ENCODE measurements at places on chromosomes 13 and 19.

GRCh38 chr19:16260812-16261161 is 63.1 kb downstream of the AP1M1 start:
- no peak for DNase-seq

GRCh38 chr19:47489072-47489914 is 5.3 kb upstream of the KPTN start:
- no peak for DNase-seq

DNA sequence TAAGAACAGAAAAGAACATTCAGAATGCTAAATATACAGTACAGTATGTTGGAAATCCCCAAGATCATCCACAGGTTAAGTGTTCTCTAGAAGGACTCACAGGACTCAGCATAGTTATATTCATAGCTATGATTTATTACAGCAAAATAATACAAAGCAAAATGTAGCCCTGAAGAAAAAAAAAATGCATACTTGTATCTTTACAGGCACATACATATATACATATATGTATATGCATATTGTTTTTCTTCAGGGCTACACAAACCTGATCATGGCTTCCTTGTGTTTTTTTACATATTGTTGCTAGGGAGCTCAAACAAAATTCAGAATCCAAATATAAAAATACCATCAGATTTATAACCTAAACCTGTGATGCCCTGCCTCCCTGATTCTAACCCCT is 78.5 kb downstream of the TUBA3C start:
- no peak for DNase-seq

- DNase-seq = no peak
These were observed 25.3 kb downstream of the CILP2 start for GRCh38 chr19:19563348-19563848.

- no peak for DNase-seq
These were observed 232.6 kb upstream of the GPC6 start for GRCh38 chr13:92994056-92994455.

DNA sequence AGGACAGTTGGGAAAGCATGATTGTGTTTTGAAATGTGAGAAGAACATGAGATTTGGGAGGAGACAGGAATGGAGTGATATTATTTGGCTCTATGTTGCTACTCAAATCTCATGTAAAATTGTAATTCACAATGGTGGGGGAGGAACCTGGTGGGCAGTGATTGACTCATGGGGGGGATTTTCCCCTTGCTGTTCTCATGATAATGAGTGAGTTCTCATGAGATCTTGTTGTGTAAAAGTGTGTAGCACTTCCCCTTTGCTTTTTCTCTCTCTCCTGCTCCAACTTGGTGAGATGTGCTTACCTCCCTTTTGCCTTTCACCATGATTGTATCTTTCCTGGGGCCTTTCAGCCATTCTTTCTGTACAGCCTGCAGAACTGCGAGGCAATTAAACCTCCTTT is 1261.0 kb upstream of the ATXN8OS start:
- DNase-seq = no peak

DNA sequence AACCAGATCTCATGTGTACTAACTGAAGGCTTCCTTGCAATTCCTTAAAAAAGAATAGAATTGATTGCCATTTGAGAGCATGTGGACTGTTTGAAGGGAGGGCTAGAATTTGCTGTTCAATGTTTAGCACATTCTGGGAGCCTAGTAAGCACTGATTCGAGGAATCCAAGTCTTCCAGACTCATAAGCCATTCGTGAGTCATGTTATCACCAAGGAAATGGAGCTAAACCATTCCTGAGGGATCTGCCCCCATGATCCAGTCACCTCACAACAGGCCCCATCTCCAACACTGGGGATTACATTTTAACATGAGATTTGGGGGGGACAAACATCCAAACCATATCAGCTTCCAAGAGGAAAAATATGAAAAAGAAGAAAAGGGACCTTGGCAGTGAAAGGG is 276.4 kb downstream of the KCNRG start:
- DNase-seq = no peak

GRCh38 chr19:8571006-8571411 is 6.2 kb downstream of the MYO1F start:
- no peak for DNase-seq

DNA sequence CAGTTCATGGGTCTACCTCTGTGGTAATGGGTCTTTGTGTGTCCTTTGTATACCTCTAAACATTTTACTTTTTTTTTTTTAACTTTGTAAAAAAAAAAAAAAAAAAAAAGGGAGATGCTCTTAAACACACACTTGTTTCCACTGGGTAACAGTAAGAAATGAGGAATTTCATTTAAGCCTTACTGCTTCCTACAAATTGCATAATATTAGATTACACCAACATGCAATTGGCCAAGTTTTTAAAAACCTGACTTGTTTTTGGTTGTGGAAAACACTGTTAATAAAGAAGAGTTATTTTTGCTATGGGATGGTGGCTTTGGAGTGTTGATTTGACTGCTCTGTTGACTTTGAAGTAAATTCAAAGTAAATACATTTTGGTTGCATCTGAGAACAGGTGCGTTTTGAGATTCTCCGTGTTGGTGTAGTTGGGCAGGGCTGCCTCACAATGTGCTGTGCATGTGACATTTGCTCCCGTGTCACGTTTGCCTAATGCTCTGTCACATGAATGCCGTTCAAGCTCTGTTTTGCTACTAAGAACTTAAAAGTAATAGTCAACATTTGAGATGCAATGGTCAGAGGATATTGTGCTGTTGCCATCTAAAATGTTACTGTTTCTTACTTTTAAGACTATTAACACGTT is 202.4 kb downstream of the LMO7 start:
- peak; percentile 2 for DNase-seq

DNA sequence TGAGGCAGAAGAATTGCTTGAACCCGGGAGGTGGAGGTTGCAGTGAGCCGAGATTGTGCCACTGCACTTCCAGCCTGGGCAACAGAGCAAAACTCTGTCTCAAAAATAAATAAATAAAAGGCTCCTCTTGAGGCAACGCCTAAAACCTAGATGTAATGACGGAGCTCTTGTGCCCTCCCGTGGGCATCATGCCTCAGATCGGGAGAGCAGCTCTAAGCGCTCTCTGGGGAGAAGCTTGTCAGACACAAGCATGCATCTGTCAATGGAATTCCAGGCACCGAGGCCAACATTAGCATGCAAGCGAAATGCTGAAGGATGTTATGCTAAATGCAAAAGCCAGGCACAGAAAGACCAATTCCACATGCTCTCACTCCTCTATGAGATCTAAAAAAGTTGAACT is 45.6 kb upstream of the MRI1 start:
- peak; percentile 90 for DNase-seq

DNA sequence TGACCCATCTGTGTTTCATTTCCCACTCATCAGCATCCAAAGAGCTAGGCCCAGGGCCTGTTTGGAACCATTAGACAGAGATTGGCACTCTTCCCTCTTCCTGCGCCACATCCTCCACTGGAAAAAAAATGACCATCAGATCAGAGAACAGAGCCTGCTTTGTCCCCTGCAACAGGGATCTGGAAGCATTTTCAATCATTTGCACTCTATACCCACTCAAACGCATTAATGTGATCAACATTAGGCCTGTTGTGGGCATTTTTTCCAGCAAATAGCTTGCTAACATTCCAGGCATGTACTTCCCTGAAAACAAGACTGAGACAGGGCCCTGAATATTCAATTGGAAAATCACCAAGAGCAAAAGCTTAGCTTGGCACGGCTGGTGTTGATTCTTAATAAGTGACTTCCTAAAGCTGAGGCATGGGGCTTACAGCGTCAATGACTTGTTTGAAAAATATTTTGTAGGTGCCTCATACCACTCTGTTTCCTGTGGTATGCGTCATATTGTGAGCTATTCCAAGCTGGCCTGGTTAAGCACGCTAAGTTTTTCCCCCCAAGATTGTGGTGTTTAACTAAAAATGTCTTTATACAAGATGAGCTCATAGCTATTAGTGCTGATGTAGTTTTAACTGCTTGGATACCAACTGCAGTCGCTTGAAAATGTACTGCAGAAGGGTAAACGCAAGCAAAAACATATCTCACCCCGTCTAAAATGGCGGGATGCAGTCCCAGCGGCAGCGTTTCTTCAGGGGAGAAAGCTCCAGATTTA is 404.4 kb downstream of the SPRY2 start:
- DNase-seq = no peak

DNA sequence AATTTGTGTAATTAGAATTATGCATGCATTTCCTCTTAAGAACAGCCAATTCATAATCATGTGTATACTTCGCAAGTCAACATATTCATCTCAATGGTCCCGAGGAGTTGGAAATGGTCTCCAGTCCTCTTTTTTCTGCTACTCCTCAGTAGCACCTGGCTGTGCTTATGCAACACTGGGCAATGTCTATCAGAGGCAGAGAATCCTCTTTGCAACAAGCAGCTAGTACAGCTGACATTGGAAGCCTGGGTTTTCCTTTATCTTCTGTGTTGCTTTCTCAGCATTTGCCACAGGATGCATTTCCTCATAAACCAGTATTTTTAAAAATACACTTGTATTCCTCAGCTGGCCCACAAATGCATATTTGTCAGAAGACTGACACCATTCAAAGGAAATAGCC is 405.3 kb upstream of the GPC6 start:
- DNase-seq = peak; percentile 23

DNA sequence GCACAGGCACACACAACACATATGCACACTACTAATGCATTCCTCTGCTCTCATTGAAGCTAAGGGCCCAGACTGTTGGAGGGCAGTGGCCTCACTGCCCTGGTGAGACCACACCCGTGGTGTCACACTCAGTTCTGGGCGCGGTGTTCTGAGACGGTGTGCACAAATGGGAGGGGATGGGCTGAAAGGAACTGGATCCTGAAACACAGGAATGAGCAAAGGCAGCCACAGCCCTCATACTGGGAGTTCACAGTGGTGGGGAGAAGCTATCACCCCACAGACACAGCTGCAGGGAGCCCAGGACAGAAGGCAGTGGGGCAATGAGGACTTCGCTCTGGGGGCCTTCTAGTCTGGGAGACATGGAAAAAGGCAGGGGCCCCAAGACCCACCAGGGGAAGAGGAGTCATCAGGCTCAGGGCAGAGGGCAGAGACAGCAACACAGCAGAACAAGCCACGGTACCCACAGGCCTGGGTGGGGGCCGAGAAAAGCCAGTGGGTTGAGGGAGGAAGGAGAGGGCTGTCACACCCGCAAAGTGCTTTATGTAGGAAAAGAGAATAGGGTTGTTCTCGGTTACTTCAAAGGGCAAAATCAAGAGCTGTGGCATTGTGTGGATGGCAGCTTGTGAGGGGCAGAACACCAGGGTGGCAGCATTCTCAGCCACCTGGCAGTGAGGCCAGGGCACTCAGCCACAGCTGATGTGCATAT is 75.4 kb upstream of the GPR183 start:
- no peak for DNase-seq

- no peak for DNase-seq
These were observed 2.5 kb upstream of the S1PR4 start for GRCh38 chr19:3175781-3176714.

DNA sequence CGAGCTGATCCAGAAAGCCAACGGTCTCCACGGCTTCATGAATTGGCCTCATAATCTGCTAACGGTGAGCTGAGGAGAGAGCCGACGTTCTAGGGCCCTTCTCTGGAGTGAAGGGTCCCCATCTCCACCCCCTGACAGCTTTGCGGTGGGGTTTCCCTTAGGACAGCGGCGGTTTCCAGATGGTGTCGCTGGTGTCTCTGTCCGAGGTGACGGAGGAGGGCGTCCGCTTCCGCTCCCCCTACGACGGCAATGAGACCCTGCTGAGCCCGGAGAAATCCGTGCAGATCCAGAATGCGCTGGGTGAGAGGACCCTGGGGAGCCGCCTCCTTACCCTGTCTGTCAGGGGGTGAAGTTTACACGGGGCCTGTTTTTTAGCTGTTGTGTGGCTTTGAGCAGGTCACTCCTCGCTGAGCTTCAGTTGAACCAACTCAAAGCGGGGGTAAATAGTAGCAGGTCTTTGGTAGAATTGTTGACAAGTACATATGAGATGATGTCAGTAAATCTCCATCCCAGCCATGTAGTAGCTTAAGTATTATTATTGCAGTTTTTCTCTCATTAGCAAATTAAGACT is 801 bp downstream of the QTRT1 start:
- DNase-seq = no peak

GRCh38 chr19:43439032-43439708 is 24.5 kb downstream of the TEX101 start:
- no peak for DNase-seq

DNA sequence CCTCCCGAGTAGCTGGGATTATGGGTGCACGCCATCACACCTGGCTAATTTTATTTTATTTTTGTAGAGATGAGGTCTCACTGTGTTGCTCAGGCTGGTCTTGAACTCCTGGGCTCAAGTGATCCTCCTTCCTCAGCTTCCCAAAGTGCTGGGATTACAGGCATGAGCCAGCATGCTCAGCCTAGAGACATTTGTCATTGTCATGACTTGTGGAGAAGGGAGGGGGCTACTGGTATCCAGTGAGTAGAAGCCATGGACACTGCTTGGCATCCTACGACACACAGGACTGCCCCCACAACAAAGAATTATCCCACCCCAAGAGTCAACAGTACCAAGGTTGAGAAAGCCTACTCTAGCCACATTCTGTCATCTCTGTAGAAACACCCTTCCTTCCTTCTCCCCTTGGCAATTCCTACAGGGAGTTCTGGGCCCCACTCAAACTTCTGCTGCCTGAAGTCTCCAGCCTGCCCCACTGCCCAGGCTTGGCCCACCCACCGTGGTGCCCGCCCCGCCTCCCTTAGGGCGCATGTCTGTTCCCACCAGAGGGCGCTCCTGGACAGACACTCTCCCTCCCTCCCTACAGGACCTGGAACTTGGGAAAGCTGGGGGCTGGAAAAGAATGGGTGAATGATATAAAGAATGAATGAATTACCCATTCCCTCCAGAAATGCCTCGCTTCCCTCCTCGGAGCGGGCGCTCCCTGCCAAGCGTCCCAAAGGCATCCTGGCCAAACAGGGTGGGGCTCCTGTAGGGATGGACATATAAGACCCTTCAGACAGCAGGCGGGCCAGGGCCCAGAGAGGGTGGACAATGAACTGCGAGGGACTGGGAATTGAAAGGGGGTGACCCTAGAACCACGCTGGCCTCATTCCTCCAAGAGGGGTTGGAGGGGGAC is 5.5 kb upstream of the EMP3 start:
- DNase-seq = peak; percentile 33

- DNase-seq = no peak
These were observed 214.8 kb upstream of the UBL3 start for GRCh38 chr13:30065181-30065580.

DNA sequence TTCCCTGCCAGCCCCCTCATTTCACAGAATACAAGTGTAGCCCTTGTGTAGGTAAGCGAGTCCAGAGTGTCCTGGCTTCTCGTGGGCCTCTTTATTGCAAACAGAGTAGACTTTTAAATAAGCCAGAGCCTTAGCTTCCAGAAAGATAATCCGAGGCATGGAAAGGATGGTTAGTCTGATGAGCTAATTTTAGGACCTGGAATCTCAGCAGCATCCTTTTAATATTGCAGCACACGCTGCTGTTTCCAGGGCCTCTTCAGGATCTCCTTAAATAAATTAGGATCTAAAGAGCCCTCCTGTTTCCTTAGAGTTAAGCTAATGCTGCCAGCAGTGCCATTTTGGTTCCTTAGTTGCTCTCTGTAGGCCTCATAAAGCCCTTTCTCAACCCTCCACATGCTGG is 99.2 kb downstream of the RFC3 start:
- no peak for DNase-seq

GRCh38 chr19:46466536-46467196 is 4.7 kb downstream of the PNMA8A start:
- no peak for DNase-seq
